ENCODE measurements at places on chromosomes 7 and 10.

DNA sequence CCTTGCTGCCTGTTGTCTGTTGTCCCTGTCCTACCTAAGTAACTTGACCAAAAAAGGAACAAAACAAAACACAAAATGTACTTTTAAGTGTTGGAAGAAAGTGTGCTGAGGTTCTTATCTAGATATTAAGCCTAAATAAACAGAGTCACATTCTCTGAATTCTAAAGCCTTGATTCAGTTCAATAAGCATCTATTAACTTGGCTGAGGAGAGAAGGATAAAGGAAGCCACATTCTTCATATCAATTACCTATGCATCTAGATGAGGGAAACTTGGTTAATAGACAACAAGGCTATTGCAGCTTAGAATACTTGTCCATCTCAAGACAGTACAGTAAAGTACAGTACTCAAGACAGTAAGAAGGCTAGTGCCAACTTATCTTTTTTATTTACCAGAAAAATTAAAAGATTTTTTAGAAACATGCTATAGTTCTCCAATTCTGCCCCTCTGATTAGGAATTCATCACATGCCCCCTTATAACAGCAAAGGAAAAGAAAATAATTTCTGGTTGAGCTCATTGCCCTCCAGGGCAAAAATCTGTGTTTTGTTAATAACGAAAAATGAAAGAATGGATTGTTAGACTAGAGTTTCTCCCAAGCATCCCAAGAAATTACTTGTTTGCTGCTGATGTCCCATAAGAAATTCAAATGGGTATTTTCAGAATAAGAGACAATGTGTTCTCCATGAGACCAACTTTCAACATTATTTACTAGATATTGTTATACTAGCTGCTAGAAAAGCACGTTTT lies 546.5 kb upstream of the SEMA3D start:
- H3K27ac ChIP-seq: no peak overlapping the region
- H3K36me3 ChIP-seq: no peaks in the 10 kb centered on the region
- H3K4me1 ChIP-seq: no peaks in the 10 kb centered on the region
- no peaks in the 10 kb centered on the region for H3K27me3 ChIP-seq
- no peak overlapping the region for H3K4me3 ChIP-seq

- DNase-seq: no peak
- peak overlapping the region; percentile 33 for H3K27ac ChIP-seq
- no peaks in the 10 kb centered on the region for H3K36me3 ChIP-seq
- peak overlapping the region; percentile 69 for H3K4me3 ChIP-seq
- H3K4me1 ChIP-seq: peaks cover 12% of the 10 kb centered on the region
These were observed 6.0 kb upstream of the PON1 start for GRCh38 chr7:95330204-95330960.

DNA sequence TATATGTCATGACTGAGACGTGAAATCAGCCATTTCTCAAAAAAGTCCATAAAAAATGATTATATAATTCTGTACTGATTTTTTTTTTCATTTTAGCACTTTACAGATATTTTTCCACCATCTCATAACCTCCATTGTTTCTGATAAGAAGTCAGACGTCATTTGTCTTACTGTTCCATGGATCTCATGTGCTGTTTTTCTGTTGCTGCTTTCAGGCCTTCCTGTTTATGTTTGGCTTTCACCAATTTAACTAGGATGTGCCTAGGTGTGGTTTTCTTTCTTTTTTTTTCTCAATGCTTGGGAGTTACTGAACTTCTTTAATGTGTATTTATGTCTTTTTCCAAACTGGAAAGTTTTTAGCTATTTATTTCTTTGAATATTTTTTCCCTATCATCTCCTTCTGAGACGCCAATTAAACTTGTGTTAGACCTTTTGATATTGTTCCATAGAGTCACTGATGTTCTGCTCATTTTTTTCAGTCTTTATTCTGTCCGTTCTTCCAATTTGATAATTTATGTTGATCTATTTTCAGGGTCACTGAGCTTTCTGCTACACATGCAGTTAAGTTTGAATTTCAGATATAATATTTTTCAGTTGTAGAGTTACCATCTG lies 43.3 kb downstream of the TAF3 start:
- no peaks in the 10 kb centered on the region for H3K27me3 ChIP-seq
- peaks cover 38% of the 10 kb centered on the region for H3K36me3 ChIP-seq
- DNase-seq: no peak
- peaks cover 10% of the 10 kb centered on the region for H3K4me1 ChIP-seq
- no peak overlapping the region for H3K27ac ChIP-seq
- no peak overlapping the region for H3K4me3 ChIP-seq

- H3K36me3 ChIP-seq: peaks cover 44% of the 10 kb centered on the region
- peak overlapping the region; percentile 5 for H3K27ac ChIP-seq
- H3K4me1 ChIP-seq: peaks cover 29% of the 10 kb centered on the region
These were observed 26.6 kb downstream of the RPP38 start for GRCh38 chr10:15123749-15124184.

DNA sequence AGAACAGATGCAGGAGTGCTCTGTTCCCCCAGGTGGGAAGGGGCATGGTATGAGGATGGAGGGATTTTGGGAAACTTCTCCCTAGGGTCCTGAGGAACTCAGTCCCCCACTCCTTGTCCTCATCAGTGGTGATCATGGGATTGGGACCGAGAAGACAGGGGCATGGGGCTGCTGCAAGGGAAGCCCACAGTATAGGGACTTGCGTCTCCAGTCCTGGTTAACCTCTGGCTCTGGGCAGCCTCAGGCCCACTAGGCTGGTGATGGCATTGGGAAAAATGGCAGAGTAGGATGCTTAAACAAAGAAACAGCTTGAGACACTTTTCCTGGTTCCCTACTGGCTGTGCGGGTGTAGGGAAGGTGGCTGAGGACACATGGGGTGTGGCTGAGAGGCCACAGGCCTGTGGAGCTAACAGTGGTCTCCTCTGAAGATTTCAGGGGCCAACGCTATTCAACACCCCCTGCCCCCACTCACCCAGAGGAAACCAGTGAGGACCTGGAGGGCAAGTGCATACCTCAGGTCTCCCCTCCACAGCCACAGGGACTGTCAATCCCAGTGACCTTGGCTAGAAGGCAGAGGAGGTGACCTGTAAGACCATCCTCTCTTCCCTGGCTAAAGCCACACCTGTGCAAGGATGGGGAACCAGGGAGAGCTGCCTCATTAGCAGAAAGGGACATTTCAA lies 261.3 kb downstream of the CCSER2 start:
- H3K36me3 ChIP-seq: no peaks in the 10 kb centered on the region
- H3K4me1 ChIP-seq: no peaks in the 10 kb centered on the region
- H3K4me3 ChIP-seq: no peak overlapping the region
- H3K27ac ChIP-seq: no peak overlapping the region
- H3K27me3 ChIP-seq: no peaks in the 10 kb centered on the region

- H3K27me3 ChIP-seq: peaks cover 2% of the 10 kb centered on the region
- H3K27ac ChIP-seq: no peak overlapping the region
- no peak overlapping the region for H3K4me3 ChIP-seq
- peaks cover 2% of the 10 kb centered on the region for H3K4me1 ChIP-seq
These were observed 76.2 kb downstream of the GRB10 start for GRCh38 chr7:50706469-50706937.

DNA sequence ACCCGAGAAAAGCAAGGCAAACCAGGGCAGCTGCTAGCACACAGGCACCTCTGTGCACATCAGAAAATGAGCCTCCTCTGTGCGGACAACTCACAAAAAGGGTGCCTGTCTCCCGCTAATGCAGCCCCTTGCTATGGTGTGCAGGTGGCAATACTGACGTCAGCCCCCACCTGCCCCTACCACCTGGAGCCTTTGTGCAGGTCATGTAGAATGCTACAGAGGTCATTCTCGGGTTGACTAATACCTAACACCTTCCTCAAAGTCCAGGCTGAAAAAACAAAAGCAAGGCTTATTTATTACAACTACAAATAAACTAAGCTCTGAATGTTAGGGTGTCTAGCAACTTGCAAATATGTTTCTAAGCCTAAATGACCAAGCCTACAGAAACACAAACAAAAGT lies 13.9 kb downstream of the PIP4K2A start:
- no peak for DNase-seq
- H3K4me1 ChIP-seq: peaks cover 87% of the 10 kb centered on the region
- peak overlapping the region; percentile 24 for H3K27ac ChIP-seq
- no peak overlapping the region for H3K4me3 ChIP-seq
- H3K36me3 ChIP-seq: peaks cover 20% of the 10 kb centered on the region

DNA sequence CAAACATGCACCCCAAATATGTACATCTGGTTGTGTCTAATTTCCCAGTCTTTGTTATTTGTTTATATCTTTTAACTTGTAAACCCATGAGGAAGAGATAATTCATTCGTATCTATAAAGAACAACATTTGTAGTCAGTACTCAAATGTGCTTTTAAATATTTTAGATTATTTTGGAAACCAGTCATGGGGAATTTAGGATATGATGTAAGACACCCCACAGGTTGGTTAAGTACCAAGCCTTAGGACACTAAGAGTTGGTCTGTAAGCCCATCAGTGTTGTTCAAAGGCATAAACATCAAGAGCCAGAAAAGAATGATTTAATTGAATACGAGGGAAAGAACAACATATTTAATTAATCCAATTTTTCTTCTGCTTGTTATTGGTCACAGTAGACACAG lies 421.1 kb upstream of the SEMA3C start:
- no peak overlapping the region for H3K4me3 ChIP-seq
- no peaks in the 10 kb centered on the region for H3K4me1 ChIP-seq
- DNase-seq: no peak
- no peaks in the 10 kb centered on the region for H3K36me3 ChIP-seq
- no peak overlapping the region for H3K27ac ChIP-seq

GRCh38 chr10:11020548-11020942 lies 2.9 kb downstream of the CELF2 start:
- H3K4me1 ChIP-seq: peaks cover 11% of the 10 kb centered on the region
- DNase-seq: no peak
- no peaks in the 10 kb centered on the region for H3K36me3 ChIP-seq
- H3K4me3 ChIP-seq: no peak overlapping the region

- no peaks in the 10 kb centered on the region for H3K4me1 ChIP-seq
- H3K27ac ChIP-seq: no peak overlapping the region
- peaks cover 3% of the 10 kb centered on the region for H3K27me3 ChIP-seq
These were observed 909.4 kb downstream of the GRID1 start for GRCh38 chr10:85457191-85457590.

DNA sequence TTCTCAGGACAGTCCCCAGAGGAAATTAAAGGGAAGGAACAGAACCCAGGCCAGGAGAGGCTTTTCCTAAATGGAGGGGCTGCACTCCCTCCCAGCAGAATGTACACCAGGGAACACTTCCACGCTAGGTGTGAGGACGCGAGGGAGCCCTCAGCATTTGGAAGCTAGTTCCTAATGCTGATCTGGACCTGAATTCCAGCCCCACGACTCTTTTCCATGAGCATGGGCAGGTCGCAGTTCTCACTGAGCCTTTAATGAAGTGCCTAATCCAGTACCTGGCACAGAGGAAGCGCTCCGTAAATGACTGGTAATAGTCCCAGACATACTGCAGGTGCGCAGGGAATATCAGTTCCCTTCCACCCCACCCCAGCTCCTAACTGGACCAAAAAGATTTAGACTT lies 1.1 kb downstream of the ALOX5 start:
- H3K27ac ChIP-seq: no peak overlapping the region
- H3K27me3 ChIP-seq: peaks cover 43% of the 10 kb centered on the region
- H3K4me1 ChIP-seq: peaks cover 17% of the 10 kb centered on the region

DNA sequence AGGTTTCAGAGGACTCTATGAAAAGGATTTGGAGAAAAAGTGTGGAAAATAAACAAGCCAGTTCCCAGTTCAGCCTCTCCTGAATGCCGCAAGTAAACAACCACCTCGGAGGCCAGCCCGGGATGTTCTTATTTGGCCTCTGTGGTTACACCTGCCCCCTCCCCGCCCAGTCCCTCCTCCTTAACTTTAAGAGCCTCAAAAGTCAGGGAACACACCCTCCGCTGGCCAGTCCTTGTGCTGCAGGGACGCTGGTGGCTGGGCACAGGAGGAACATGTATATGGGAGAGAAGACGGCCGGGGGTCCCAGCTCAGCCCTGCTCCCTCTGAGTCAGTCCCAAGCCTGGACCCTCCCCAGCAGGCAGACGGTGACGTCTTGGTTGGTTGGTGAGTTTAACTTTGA lies 6.1 kb downstream of the CHST3 start:
- no peaks in the 10 kb centered on the region for H3K36me3 ChIP-seq
- no peak overlapping the region for H3K4me3 ChIP-seq

GRCh38 chr10:110967009-110967630 lies 47.7 kb downstream of the SHOC2 start:
- H3K27ac ChIP-seq: no peak overlapping the region
- H3K4me3 ChIP-seq: no peak overlapping the region
- H3K27me3 ChIP-seq: no peaks in the 10 kb centered on the region
- peaks cover 66% of the 10 kb centered on the region for H3K4me1 ChIP-seq
- H3K36me3 ChIP-seq: peaks cover 17% of the 10 kb centered on the region
- no peak for DNase-seq

- peaks cover 9% of the 10 kb centered on the region for H3K4me1 ChIP-seq
- H3K36me3 ChIP-seq: no peaks in the 10 kb centered on the region
- peaks cover 4% of the 10 kb centered on the region for H3K27me3 ChIP-seq
- H3K4me3 ChIP-seq: no peak overlapping the region
These were observed 48.9 kb downstream of the LRGUK start for GRCh38 chr7:134176037-134176350.

- H3K4me1 ChIP-seq: peaks cover 10% of the 10 kb centered on the region
- H3K27me3 ChIP-seq: no peaks in the 10 kb centered on the region
- H3K36me3 ChIP-seq: no peaks in the 10 kb centered on the region
- H3K4me3 ChIP-seq: no peak overlapping the region
- DNase-seq: no peak
These were observed 428.3 kb upstream of the NPVF start for GRCh38 chr7:25656581-25657026.

DNA sequence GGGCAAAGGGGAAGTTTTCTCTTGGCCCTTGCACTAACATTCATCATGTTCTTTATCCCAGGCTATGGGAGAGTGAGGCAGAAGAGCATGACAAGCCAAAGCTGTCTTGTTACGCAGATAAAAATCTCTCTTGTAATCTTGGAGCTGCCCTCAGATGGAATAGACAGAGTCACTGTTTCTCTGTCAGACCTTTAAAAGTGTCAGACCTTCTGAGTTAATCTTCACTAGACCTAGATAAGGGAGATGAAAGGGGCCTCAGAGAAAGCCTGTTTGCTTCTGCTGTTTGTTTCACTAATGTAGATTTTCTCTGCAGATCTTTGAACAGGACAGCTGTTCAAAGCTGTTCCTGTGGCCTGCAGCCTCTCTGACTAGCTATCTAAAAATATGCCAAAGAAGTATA lies 112.9 kb downstream of the KIF20B start:
- no peak overlapping the region for H3K4me3 ChIP-seq
- no peak for DNase-seq
- peaks cover 7% of the 10 kb centered on the region for H3K27me3 ChIP-seq
- peaks cover 1% of the 10 kb centered on the region for H3K36me3 ChIP-seq
- no peak overlapping the region for H3K27ac ChIP-seq
- H3K4me1 ChIP-seq: no peaks in the 10 kb centered on the region

GRCh38 chr7:80618096-80618495 lies 20.3 kb upstream of the CD36 start:
- H3K4me1 ChIP-seq: no peaks in the 10 kb centered on the region
- no peak for DNase-seq
- H3K36me3 ChIP-seq: no peaks in the 10 kb centered on the region
- no peak overlapping the region for H3K4me3 ChIP-seq
- no peak overlapping the region for H3K27ac ChIP-seq
- no peaks in the 10 kb centered on the region for H3K27me3 ChIP-seq
